ENCODE measurements at places on chromosomes 1 and 21.

DNA sequence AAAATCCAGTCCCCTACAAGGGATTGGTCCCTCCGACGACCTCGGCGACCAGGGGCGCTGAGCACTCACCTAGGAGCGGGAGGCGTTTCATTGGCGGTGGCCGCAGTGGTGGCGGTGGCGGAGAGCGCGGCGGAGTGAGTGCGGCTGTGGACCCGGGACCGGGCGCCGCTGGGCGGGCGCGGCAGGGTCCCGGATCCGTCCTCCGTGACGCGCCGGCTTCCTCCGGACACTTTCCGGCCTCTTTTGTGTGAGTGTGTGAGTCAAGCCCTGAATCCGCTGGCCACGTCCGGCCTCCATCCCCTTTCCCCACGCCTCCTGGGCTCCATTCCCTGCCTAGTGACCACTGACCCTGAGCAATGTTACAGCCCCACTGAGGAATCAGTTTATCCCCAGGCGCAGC lies at the start of gene ADGRL4:
TSS of gene ADGRL4 (minus strand) at position 167 of the 400 bp plus-strand sequence. CDS start at position 91, 76 bp downstream.
- no peaks in the 10 kb centered on the region for H3K27me3 ChIP-seq
- peak; percentile 41 for DNase-seq
- H3K4me3 ChIP-seq: peak within 1 kb of the TSS; percentile 41
- no peaks in the 10 kb centered on the region for H3K4me1 ChIP-seq

GRCh38 chr1:2474933-2475371 lies 1.1 kb upstream of the PLCH2 start:
- H3K27ac ChIP-seq: no peak overlapping the region
- H3K27me3 ChIP-seq: peaks cover 83% of the 10 kb centered on the region
- H3K4me1 ChIP-seq: peaks cover 42% of the 10 kb centered on the region
- H3K4me3 ChIP-seq: no peak overlapping the region
- no peaks in the 10 kb centered on the region for H3K36me3 ChIP-seq

DNA sequence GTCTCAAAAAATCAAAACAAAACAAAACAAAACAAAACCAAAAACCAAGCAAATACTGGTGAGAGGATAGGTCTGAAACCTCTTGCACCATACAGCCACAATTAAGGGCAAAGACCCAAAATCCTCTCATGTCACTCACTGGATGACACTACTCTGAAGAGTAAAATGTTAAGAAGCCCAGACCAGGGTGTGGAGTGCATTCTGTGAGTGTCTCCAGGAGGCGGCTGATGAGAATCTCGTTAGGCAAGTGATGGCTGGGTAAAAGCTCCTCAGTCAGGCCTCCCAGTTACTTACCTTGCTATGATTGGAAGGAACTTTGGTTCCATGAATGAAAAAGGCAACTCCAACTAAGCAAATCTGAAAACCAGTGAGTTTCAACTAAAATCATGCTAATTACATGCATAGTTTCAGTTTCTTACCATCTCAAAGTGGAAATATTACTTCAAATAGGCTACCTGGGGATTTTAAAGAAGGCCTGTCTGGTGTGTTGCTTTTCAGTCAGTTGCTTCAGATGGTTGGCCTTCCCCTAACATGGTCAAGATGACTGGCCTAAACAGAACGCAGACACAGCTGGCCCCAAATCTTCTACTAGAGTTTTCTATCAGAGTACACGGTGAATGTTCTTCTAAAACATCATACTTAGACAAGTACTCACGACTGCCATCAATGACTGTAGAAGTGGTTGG lies 95.1 kb downstream of the KIAA0319L start:
- H3K27ac ChIP-seq: no peak overlapping the region
- H3K36me3 ChIP-seq: peaks cover 78% of the 10 kb centered on the region
- H3K4me3 ChIP-seq: no peak overlapping the region
- no peaks in the 10 kb centered on the region for H3K27me3 ChIP-seq
- DNase-seq: no peak

- no peak for DNase-seq
- H3K4me1 ChIP-seq: peaks cover 9% of the 10 kb centered on the region
Measured at GRCh38 chr1:36696261-36696940, 213.7 kb upstream of the CSF3R start.

- H3K4me1 ChIP-seq: peaks cover 6% of the 10 kb centered on the region
- H3K27me3 ChIP-seq: peaks cover 58% of the 10 kb centered on the region
- no peak for DNase-seq
- H3K4me3 ChIP-seq: no peak overlapping the region
- no peaks in the 10 kb centered on the region for H3K36me3 ChIP-seq
Measured at GRCh38 chr1:109529881-109530456, 9.7 kb upstream of the GPR61 start.

DNA sequence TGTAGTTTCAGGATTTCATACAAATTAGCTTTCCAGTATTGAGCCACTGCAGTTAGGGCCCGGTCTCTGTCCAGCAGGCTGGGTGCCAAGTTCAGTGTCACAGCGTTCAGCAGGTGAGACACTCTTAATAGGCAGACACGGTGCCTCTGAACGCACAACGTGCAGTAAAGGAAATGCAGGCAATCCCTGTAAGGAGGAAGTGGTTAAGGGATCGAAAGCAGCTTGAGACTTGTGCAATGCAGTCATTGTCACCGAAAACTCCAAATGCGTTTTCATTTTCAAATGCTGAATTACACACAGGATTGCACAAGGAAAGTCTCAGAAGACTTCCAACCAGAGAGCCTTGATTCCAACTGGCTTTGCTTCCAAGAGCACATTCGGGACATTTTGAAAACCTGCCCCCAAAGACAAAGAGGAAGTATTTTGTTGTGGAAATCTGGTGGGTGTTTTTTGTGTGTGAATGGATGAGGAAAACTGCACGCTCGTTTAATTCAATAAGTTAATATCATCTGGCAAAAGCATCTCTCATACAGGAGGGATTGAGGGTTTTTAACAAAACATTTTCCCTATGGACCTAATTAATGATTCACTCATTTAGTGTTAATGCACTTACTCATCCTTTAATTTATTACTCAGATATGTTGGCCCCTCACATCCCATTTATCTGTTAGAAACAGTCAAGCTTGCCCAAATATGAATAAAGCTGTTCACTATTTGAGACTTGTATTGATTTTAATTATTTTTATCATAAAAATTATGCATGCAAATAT lies 61.6 kb downstream of the PTGS2 start:
- no peaks in the 10 kb centered on the region for H3K27me3 ChIP-seq
- H3K27ac ChIP-seq: no peak overlapping the region
- H3K36me3 ChIP-seq: no peaks in the 10 kb centered on the region

DNA sequence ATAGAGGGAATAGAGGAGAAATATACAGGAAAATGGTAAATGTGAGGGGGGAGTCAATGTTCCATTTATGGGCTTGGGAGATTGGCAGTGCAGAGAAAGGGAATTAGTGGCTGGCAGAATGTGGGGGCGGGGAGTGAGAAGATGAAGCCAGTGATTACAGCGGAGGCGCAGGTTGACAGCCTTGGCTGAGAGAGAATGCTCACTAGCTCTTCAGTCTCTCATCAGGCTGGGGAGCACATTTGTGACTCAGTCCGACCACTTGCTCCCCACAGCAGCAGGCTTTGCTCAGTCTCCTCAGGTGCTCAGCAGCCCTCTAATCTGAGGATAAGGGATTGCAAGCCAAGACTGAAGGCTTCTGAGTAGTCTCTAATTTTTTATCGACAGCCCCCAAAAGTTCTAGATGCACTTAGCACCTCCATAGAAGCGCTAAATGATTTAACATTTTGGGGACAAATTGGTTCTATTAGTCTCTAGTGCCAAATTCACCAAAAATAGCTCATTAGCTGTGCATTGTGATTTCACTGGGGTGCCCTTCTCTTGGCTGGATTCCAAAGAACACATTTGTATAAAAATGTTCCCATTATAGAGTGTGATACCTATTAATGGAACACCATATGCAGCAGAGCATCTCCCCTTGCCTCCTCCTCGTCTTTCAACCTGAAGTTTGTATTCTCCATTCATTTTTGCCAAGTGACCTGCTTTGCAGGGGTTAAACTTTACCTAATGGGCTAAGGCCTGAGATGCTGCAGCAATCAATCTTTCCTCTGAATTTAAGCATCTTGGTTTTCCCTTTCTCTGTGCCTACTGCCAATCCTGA lies 191.8 kb downstream of the ZNF326 start:
- H3K27ac ChIP-seq: no peak overlapping the region
- H3K4me1 ChIP-seq: no peaks in the 10 kb centered on the region
- DNase-seq: no peak
- H3K27me3 ChIP-seq: no peaks in the 10 kb centered on the region
- no peak overlapping the region for H3K4me3 ChIP-seq

DNA sequence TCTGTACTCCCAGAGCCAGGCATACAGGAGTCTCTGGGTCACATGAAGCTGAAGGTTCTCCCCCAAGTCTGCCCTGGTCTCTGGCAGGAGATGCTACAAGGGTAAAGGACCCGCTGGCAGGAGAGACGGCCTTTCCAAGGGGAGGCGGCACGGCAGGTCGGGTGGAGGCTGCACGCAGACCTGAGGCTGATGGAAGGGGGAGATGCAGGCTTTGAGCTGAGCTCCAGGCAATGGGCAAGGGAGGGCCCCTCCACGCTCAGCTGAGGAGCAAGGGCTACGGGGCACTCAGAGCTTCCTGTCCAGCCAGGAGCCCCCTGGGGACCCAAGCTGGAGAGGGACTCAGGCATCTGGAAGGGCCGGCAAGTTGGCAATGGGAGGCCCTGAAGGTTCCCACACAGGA lies 50.3 kb downstream of the MEGF6 start:
- H3K27me3 ChIP-seq: no peaks in the 10 kb centered on the region
- peaks cover 2% of the 10 kb centered on the region for H3K4me1 ChIP-seq
- H3K27ac ChIP-seq: no peak overlapping the region
- no peak overlapping the region for H3K4me3 ChIP-seq

DNA sequence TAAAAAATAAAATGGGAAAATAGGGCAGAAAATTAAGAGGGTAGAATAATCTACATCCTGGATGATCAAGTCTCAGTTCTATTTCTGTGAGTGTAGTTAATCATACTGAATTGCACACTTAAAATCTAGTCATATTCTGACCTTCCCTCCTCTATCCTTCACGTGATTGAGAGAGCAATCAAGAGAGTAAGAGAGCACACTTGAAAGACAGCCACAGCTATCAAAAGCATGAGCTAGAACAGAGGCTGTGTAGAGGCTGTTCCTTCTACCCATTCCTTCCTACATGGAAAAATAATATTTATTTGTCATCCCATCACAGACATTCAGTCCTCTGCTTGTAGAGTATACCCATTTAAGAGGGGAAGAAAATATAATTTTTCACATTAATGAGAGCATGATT lies 52.4 kb downstream of the PHC2 start:
- H3K36me3 ChIP-seq: no peaks in the 10 kb centered on the region
- DNase-seq: no peak
- peaks cover 12% of the 10 kb centered on the region for H3K4me1 ChIP-seq
- no peaks in the 10 kb centered on the region for H3K27me3 ChIP-seq
- no peak overlapping the region for H3K27ac ChIP-seq

GRCh38 chr1:241848686-241849344 lies 811 bp downstream of the EXO1 start:
- H3K27ac ChIP-seq: no peak overlapping the region
- H3K4me1 ChIP-seq: peaks cover 5% of the 10 kb centered on the region
- H3K27me3 ChIP-seq: no peaks in the 10 kb centered on the region
- peaks cover 13% of the 10 kb centered on the region for H3K36me3 ChIP-seq
- peak overlapping the region; percentile 94 for H3K4me3 ChIP-seq

DNA sequence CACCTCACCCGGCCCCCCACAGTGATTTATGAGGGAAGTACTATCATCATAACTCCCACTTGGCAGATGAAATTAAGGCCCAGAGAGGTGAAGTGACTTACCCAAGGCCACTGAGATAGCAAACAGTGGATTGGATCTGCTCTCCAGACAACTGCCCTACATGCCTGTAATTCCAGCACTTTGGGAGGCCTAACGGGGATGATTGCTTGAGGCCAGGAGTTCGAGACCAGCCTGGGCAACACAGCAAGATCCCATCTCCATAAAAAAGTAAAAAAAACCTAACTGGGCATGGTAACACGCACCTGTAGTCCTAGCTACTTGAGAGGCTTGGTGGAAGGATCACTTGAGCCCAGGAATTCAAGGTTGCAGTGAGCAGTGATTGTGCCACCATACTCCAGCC lies 14.2 kb upstream of the RNF19B start:
- H3K36me3 ChIP-seq: no peaks in the 10 kb centered on the region
- peaks cover 17% of the 10 kb centered on the region for H3K27me3 ChIP-seq
- no peak for DNase-seq
- no peak overlapping the region for H3K27ac ChIP-seq
- H3K4me3 ChIP-seq: no peak overlapping the region

DNA sequence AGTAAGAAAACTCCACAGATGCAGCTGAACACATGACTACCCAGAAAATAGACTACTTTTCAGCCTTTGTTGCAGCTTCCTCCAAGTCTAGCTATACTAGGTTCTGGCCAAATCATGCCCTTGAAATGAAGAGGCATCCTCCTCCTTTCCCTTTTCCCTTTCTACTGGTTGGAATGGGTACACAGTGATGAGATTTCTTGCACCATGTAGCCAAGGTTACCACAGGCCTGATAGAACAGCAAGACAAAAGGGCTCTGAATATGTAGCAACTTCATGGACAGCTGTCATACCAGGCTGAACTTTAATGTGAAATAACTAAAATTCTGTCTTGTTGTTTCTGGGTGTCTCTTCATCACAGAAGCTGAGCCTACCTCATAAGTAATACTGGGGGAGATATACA lies 146.5 kb downstream of the PDE4B start:
- no peak overlapping the region for H3K27ac ChIP-seq
- H3K4me3 ChIP-seq: no peak overlapping the region
- no peaks in the 10 kb centered on the region for H3K36me3 ChIP-seq
- no peaks in the 10 kb centered on the region for H3K27me3 ChIP-seq

- no peaks in the 10 kb centered on the region for H3K4me1 ChIP-seq
- H3K36me3 ChIP-seq: no peaks in the 10 kb centered on the region
- no peaks in the 10 kb centered on the region for H3K27me3 ChIP-seq
- DNase-seq: no peak
- no peak overlapping the region for H3K4me3 ChIP-seq
Measured at GRCh38 chr1:61102041-61102440, 19.7 kb downstream of the NFIA start.

DNA sequence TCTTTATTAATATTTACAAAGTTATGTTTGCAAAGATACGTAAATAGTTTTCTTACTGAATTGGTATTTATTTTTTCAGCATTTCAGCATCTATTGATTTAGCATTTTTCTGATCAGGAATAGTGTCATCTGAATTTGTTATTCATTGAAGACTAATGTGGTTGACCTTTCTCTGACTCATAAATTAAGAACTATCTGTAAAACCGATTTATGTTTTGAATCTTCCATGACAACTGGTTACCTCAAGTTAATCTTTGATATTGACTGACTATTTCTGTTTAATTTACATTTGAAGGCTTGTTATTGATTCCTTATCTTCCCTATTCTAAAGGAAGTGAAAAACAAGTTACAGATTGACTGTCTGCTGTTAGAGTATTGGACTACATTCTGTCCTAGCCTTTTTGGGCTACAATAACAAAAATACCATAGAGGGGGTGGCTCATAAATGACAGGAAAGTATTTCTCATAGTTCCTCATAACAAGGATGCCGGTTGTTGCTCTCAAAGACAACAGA lies 1131.4 kb downstream of the PLA2G4A start:
- H3K27me3 ChIP-seq: no peaks in the 10 kb centered on the region
- H3K4me1 ChIP-seq: no peaks in the 10 kb centered on the region
- no peak for DNase-seq
- no peaks in the 10 kb centered on the region for H3K36me3 ChIP-seq
- H3K4me3 ChIP-seq: no peak overlapping the region
- H3K27ac ChIP-seq: no peak overlapping the region
